HepG2 (cell line): ENCODE measurements at places on chromosomes 5 and 9. TPM values are rescaled to one million over a fixed set of nuclear protein-coding genes. Genes with fewer than 3 reads are reported as not detected.

DNA sequence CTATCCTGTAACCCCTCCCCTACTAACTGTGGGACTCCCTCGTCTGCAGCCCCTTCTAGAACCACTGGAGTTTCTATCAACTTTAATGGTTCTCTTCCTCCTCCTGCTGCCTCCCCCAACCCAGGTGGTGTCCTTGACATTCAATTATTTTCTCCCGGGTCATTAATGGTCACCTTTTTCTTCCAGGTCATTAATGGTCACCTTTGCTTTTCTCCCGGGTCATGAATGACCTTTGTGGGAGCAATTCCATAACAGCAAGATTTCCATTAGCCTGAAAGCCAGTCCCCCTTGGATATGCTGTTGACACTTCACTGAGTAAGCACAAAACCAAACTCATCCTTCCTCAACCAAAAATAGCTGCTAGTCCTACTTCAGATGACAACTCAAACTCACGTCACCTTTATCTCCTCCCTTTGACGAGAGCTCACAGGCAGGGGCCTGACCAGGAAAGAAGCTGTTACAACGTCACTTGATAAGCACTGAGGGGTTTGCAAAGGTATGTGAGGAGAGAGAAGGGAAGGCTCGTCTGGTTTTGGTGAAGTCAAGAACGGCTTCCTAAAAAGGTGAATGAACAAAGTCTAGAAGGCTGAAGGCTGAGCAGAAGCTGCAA is 10.9 kb downstream of the CCDC127 start:
- H3K27me3 ChIP-seq, result no peaks in the 10 kb centered on the region
- peaks cover 40% of the 10 kb centered on the region; the same call in 2 of the 3 replicates for H3K36me3 ChIP-seq
- no peak overlapping the region for H3K4me3 ChIP-seq
- no peak overlapping the region for H3K27ac ChIP-seq
- no peaks in the 10 kb centered on the region for H3K4me1 ChIP-seq

DNA sequence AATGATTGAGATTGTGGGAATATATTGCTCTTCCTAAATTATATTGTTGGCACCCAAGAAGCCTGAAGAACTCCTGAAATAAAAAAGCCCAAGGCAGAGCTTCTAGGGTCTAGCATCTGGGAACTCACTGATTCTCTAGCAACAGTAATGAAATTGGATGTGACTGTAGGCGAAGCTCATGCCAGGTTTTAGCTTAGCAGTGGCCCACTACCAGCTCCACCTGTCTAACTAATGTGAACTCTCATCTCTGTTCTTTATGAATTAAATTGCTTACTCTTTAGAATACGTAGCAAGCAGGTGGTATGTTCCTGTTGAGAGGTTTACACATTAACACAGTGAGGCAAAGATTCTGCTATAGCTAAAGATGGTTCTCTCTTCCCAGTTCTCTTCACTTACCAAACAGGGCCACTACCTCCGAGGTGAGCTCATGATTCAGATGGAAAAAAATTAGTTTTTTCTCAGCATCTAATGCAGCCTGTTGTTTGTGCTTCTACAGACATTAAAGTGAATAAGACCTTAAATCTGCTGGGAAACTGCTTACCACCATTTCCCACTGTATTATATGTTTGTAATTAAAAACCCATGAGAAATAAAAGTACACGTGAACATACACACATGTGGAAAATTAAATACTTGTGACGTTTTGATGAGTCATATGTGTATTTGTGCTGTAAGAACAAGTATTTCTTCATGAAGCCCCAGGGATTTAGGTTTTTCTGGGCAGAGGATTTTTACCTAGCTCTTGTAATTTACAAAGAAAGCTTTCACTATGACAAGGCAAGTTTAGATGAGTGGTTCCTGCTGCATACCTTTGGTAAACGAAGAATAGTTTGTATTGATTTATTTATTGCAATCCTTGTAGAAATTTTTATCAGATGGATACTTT is 360.1 kb downstream of the KDM4C start:
- no peaks in the 10 kb centered on the region for H3K4me1 ChIP-seq
- H3K36me3 ChIP-seq, result peaks cover 6% of the 10 kb centered on the region; the same call in 2 of the 3 replicates
- H3K27ac ChIP-seq, result no peak overlapping the region
- DNase-seq, result no peak
- no peaks in the 10 kb centered on the region for H3K27me3 ChIP-seq
- no peak overlapping the region for H3K4me3 ChIP-seq

DNA sequence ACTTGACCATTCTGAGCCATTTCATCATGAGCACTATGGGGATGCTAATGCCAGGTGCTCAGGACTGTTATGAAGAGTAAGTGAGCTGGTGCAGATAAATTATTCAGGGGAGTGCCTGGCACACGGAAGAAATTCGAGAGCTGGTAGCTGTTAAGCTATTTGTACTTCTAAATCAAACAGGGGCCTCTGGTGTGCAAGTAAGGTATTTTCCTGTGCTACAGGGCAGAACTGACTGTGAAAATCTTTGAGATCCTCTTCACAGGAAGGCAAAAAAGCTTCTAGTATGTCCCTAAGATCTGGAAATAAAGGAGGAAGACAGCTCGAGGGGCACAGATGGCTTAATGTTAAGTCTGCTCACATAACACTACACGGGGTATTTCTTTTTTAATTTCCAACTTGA is 106.3 kb upstream of the SPOCK1 start:
- H3K4me3 ChIP-seq, result no peak overlapping the region
- no peak overlapping the region for H3K27ac ChIP-seq
- DNase-seq, result no peak
- no peaks in the 10 kb centered on the region for H3K36me3 ChIP-seq
- H3K27me3 ChIP-seq, result no peaks in the 10 kb centered on the region

BSPRY gene
- total RNA-seq, result 0.09 and 0.13 TPM in 2 replicates

DNA sequence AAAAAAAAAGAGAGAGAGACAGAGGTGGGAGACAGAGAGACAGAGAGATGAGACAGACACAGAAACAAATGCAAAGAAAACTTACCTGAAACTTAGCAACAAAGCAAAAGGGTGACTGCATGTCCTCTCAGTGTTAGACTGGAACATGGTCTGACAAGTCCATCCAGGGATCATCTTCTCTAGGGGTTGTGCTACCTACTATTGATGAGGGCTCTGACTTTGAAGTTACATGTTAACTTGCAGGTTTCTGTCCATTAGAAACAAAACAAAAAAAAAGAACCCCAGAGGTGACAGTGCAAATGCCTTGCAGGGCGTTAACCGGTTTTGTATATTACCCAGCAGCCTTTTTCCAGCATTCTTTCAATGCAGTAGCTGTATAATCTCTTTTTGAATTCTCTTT is 13.6 kb upstream of the SPARC start:
- DNase-seq, result no peak
- no peaks in the 10 kb centered on the region for H3K36me3 ChIP-seq
- H3K4me1 ChIP-seq, result peaks cover 75% of the 10 kb centered on the region

CCDC152 gene
- 0.15 and 0.20 TPM in 2 replicates for total RNA-seq

DNA sequence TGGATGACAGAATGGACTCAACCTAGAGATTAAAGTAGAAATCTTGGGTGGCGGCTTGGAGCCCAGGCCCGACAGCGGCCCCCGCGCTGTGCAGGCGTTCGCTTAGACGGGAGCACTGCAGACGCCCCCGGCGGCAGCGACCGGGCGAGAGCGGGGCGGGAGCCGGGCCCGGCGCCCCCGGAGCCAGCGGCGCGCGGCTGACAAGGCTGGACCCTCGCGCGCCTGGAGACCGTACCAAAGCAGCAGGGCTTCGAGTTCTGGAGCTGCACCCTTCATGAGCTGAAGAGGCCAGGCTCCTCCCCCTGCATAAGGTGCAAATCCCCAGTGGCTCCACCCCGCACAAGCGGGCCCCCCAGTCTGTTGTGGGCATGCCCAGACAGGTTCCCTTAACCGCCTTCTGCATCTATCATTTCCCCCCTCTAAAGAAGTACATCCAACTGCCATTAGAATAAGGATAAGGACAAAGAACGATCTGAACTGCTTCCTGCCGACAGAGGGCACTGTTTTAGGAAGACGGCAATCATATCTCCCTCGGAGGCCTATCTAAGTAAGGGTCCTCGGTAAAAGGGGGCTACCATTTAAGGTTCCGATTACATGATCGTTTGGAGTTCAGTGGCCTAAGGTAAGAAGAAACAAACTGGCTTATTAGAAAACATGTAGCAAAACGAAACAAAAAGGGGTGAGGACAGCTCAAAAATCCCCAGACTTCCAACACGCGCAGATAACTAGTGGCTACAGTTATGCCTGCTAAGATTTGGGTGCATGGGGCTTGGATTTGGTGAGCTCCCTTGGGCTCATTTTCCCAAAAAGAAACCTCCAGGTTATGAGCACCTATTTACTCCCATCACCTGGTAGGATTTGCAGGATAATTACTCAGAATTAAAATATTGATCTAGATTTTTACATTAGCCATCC is 66.3 kb downstream of the RGMB start:
- DNase-seq, result peak; percentile 7
- H3K4me1 ChIP-seq, result no peaks in the 10 kb centered on the region
- H3K27ac ChIP-seq, result no peak overlapping the region
- H3K27me3 ChIP-seq, result no peaks in the 10 kb centered on the region
- H3K36me3 ChIP-seq, result no peaks in the 10 kb centered on the region

DNA sequence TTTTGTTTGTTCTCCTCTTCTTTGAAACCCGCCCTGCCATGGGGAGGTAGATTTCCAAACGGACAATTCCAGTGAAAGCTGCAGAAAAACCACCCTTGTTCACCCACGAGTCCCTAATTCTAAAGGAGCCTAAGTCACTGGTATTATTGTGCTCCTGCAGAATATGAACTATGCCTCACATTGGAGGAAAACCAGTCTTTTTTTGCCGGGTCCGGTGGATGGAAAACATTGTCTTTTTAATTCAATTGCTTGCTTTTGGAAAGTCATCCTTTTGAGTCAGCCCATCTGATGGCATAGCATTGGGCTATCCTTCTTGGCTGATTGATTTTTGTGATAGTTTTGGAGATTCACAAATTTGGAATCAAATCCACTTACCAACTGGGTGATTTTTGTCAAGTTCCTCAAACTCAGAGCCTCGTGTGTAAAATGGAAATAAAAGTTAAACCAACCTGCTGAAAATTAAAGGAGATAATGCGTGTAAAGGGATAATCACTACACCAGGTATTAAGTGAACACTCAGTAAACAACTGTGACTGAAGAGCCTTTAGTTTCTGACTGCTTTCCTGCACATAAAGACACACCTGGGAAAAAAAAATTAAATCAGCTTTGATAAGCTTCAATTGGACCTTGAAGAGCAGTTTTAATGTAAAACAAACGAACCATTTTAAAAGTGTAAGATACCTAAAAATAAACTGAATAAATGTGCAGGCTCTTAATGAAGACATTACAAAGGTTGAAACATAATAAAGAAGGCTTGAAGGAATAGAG is 780 bp upstream of the CCNJL start:
- H3K4me1 ChIP-seq, result peaks cover 41% of the 10 kb centered on the region
- H3K27me3 ChIP-seq, result no peaks in the 10 kb centered on the region; the same call in 1 of the 2 replicates
- no peak for DNase-seq
- H3K27ac ChIP-seq, result peak overlapping the region; percentile 27
- H3K4me3 ChIP-seq, result peak overlapping the region; percentile 74

CDC20B gene
- not detected in 2 replicates for total RNA-seq

DNA sequence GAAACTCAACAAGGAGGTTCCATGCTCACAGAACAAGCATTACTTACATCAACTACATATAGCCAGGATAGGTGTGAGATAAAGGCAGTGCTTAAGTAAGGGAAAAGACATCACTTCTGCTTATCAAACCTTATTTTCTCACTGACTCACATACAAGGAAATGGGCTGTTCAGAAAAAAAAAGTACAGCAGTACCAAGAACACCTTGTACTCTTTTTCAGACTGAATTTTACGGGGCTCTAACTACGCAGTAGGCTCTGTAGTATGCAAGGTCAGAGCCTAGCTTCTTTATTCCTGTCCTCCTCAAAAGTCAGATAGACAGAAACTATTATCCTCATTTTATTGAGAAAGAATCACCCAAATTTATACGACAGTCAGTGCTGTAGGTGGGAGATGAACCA is 5.8 kb downstream of the PSMB7 start:
- H3K36me3 ChIP-seq, result peaks cover 20% of the 10 kb centered on the region
- no peak for DNase-seq
- H3K4me3 ChIP-seq, result no peak overlapping the region
- peaks cover 25% of the 10 kb centered on the region for H3K4me1 ChIP-seq
- no peak overlapping the region for H3K27ac ChIP-seq

DNA sequence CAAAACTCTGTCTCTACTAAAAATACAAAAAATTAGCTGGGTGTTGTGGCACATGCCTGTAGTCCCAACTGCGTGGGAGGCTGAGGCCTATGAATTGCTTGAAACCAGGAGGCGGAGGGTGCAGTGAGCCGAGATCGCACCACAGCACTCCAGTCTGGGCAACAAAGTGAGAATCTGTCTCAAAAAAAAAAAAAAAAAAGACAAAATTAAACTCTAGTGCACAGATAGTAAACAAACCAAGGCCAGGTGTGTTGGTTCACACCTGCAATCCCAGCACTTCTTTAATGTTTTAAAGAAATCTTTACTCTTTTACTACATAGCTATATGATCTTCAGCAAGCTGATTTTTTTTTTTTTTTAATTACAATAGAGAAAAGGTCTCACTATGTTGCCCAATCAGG is 8.4 kb downstream of the ZCCHC10 start:
- H3K4me3 ChIP-seq, result no peak overlapping the region
- no peak overlapping the region for H3K27ac ChIP-seq
- peaks cover 17% of the 10 kb centered on the region; the same call in 2 of the 3 replicates for H3K36me3 ChIP-seq
- peaks cover 22% of the 10 kb centered on the region for H3K4me1 ChIP-seq
- DNase-seq, result no peak
- no peaks in the 10 kb centered on the region for H3K27me3 ChIP-seq

- DNase-seq, result no peak
- H3K36me3 ChIP-seq, result no peaks in the 10 kb centered on the region
These were observed 142.8 kb downstream of the NSG2 start for GRCh38 chr5:174188295-174188694.

SPATA31E1 gene
- not detected in 2 replicates for total RNA-seq

DNA sequence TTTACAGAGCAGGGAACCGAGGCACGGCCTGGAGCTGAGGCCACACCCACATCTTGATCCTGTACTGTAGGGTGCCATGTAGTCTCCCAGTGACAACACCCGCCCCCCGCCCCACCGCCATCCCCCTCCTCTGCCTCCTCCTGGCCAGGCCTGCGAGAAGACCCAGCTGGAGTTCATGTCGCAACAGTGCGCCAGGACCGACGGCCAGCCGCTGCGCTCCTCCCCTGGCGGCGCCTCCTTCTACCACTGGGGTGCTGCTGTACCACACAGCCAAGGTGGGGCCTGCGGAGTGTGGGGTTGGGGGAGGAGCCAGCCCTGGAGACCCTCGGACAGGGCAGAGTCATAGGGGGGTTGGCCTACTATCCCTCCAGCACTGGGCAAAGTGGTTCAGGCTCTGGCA is 14.5 kb downstream of the ADAMTS13 start:
- peaks cover 2% of the 10 kb centered on the region; the same call in 1 of the 2 replicates for H3K27me3 ChIP-seq
- DNase-seq, result no peak
- peaks cover 8% of the 10 kb centered on the region for H3K4me1 ChIP-seq
- no peaks in the 10 kb centered on the region for H3K36me3 ChIP-seq

- no peaks in the 10 kb centered on the region for H3K4me1 ChIP-seq
- no peak overlapping the region for H3K4me3 ChIP-seq
- H3K27ac ChIP-seq, result no peak overlapping the region
- no peak for DNase-seq
- no peaks in the 10 kb centered on the region for H3K36me3 ChIP-seq
- H3K27me3 ChIP-seq, result no peaks in the 10 kb centered on the region
These were observed 1140.6 kb downstream of the EFNA5 start for GRCh38 chr5:106530150-106530549.

GRCh38 chr5:135694906-135695305 is 116.1 kb upstream of the CXCL14 start:
- peaks cover 28% of the 10 kb centered on the region; the same call in 2 of the 3 replicates for H3K27me3 ChIP-seq
- no peaks in the 10 kb centered on the region for H3K4me1 ChIP-seq
- H3K4me3 ChIP-seq, result no peak overlapping the region
- no peak for DNase-seq
- H3K27ac ChIP-seq, result no peak overlapping the region

GRCh38 chr9:76905791-76906646 is at the start of gene PRUNE2:
TSS of gene PRUNE2 (minus strand) at chr9:76906114. CDS start at chr9:76905963, 151 bp downstream.
- H3K4me1 ChIP-seq, result no peaks in the 10 kb centered on the region
- no peaks in the 10 kb centered on the region for H3K36me3 ChIP-seq
- peak within 1 kb of the TSS; percentile 16; the same call in 1 of the 2 replicates for H3K4me3 ChIP-seq
- H3K27me3 ChIP-seq, result peaks cover 15% of the 10 kb centered on the region; the same call in 2 of the 3 replicates
- DNase-seq, result no peak

EMB gene
- total RNA-seq, result not detected in 2 replicates
